Left cardiac atrium (tissue), 4 donors: ENCODE measurements at places on chromosomes 5 and 9.

- peak; percentile 39 for DNase-seq
Measured at GRCh38 chr9:20623021-20623747, 885 bp upstream of the MLLT3 start.

- no peak for DNase-seq
Measured at GRCh38 chr9:118290116-118290515, 585.9 kb downstream of the TLR4 start.

- no peak for DNase-seq
Measured at GRCh38 chr9:90201766-90202165, 440.9 kb downstream of the DIRAS2 start.

DNA sequence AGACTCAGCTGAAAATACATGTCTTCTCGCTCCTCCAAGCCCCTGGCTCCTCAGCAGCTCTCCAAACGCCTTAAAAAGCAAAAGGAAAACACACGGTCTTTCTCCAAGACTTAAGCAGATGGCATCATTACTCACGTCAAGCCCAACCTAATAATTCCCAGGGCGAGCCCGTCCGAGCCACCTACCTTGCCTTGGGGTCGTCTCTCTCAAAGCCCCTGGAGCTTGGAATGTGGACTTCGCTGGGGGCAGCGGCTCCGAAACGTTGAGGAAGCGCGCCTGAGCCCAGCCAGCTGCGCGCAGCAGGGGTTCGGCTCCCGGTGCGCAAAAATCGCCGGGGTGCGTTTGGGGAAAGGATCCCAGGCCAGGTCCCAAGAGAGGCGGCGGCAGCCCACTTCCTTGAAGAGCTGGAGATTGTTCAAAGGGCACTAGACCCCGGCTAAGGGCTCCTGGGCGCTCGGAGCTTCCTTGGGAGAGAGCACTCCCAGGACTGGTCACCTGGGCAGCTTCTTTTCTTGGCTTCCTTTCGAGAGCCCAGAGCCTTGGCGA, 395 bp downstream of the DRD1 start:
- no peak for DNase-seq
